ENCODE measurements at places on chromosomes 11 and 22.

DNA sequence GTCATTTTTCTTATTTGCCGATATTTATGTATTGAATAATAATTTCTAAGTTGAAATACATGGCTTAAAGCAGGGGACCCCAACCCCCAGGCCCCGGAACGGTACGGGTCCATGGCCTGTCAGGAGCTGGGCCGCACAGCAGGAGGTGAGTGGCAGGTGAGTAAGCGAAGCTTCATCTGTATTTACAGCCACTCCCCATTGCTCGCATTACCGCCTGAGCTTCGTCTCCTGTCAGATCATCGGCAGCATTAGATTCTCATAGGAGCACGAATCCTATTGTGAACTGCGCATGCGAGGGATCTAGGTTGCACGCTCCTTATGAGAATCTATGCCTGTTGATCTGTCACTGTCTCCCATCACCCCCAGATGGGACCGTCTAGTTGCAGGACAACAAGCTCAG lies 4.5 kb downstream of the ZMAT5 start:
- DNase-seq = no peak

- DNase-seq = no peak
These were observed 309.0 kb downstream of the BLID start for GRCh38 chr11:121807051-121807450.

DNA sequence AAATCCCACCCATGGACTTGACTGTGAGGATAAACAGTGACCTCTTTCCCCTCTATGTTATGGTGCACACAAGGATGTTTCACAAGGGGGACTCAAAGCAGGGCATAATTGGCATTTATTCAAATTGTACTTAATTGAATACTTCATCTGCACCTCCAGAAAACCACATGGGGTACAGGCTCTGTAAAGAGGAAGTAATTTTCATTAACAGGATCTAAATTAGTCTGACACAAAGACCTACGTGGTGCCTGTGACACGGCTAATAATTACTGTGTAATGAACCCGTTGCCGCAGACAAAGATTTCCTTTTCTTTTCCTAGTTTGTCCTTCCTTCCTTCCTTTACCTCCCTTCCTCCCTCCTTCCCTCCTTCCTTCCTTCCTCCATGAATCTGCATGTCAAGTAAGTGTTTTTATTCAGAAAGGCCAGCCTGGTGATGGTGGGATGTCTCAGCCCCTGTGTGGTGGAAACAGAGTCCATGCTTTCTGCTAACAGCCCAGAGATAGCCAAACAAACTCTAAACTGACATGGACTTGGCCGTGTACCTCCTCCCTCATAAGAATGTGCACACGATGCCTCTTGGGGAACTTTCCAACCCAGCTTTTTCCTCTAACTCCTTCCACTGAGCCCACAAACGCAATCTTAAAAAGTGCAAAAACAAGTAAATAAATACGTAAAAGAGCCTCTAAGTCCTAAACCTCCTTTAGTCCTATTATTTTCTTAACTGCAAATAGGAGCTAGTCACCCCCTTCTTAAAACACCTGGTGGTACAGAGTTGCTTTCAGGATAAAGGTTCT lies 118.8 kb downstream of the INSC start:
- no peak for DNase-seq

- no peak for DNase-seq
These were observed 78.7 kb downstream of the PHF21B start for GRCh38 chr22:44931077-44931540.

DNA sequence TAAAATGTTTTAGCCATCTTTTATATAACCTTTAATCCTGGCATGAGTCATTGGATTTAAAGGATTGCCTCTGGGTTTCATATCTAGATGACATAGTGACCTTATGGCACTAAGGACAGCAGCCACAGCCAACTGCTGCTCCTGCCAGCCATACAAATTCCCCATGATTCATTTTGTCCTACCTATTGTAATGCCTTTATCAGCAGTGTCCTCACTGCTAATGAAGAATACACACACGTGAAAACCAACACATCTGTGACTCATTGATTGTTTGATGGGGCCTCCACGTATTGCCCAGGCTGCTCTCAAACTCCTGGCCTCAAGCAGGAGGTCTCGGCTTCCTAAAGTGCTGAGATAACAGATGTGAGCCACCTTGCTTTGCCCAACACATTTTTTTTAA lies 1.8 kb downstream of the LDHAL6A start:
- no peak for DNase-seq

DNA sequence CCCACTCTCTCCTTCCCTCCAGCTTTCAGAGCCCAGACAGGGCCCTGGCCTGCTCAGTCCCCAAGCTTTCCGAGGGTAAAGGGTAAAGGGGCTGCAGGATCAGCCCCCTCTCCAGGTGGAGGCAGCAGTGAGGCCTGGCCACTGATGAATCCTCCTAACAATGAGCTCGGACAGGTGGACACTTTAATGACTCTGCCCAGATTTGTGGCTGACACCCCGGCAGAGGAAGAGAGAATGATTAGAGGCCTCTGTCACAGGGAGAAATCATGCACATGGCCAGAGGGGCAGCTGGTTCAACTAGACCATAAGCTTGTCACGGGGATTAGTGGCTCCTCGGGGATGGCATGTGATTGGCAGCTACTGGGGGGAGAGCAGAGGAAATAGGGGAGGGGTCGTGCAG lies 587.5 kb upstream of the B3GAT1 start:
- DNase-seq = no peak

- DNase-seq = no peak
These were observed 23.1 kb upstream of the ATXN10 start for GRCh38 chr22:45648301-45649117.

GRCh38 chr11:81725701-81726100 lies 1008.0 kb downstream of the FAM181B start:
- no peak for DNase-seq

GRCh38 chr11:105333153-105333552 lies 193.6 kb upstream of the CARD18 start:
- no peak for DNase-seq

GRCh38 chr22:39313258-39314001 lies 6.0 kb downstream of the RPL3 start:
- DNase-seq = no peak

DNA sequence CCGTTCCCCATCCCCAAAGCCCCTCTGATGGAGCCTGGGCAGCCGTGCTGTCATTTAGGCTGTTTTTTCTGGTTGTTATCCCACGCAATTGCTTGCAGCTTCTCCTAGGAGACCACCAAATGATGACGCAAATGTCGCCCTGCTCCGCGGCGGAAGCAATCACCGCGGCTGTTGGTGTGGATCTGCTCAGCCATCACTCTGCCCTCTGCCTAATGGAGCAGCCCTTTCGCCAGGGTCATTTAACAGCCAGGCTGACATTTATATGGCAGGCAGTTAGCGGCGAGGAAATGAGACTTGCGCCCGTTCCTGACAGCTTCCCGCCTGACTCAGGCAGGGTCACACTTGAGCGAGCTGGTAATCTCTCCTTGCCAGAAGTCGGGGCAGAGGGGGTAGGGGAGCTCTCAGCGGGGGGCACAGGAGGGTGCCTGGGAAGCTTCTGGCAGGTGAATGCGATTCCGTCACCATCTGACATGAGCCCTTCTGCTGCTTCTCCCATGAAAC lies 97.9 kb upstream of the RTL6 start:
- DNase-seq = peak; percentile 62

DNA sequence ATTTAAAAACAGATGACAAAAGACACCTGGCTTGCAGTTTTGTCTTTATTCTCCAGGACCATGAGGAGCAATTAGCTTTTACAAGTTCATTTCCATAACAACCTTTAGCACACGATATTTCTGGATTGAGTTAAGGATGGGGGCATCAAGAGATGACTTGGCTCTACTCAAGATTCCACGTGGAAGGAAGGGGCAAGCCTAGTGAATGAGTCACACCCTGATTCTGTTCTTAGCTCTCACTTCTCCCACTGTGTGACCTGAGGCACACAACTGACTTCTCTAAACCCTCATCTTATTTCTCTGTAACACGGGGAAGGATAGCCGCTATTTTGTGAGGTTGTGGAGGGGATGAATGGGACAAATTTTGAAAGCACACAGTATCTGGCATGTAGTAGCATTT lies 185.5 kb downstream of the KIRREL3 start:
- no peak for DNase-seq

- DNase-seq = no peak
These were observed 199.6 kb upstream of the ZBED5 start for GRCh38 chr11:11057472-11057854.

DNA sequence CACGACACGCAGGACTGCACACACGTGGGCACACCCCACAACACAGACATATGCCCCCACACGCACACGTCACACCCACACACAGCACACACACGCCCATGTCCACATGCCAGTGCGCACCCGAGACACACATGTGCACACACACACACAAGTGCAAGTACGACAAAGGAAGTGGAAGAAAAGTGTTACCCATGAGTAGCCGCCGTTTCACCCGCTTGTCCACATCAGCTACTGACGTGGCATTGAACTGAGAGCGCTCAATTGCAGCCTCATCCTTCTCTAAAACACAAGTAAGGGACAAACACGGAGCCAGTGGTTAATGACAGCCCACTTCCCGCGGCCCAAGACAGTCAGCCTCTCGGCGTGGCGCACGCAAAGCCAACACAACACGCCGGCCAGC lies 68.4 kb upstream of the TTLL12 start:
- DNase-seq = no peak

- DNase-seq = no peak
These were observed 32.5 kb upstream of the SLC35C1 start for GRCh38 chr11:45772449-45772774.

DNA sequence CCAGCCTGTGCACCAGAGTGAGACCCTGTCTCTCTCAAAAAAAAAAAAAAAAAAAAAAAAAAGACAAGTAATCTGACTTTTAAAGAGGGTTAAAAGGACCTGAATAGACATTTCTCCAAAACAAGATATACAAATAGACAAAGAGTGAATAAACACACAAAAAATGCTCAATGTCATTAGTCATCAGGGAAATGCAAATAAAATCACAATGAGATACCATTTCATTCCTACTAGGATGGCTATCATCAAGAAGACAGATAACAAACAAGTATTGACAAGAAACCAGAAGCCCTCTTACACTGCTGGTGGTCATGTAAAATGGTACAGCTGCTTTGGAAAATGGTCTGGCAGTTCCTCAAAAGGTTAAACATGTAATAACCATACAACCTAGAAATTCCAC lies 4.1 kb downstream of the RIC3 start:
- DNase-seq = no peak

DNA sequence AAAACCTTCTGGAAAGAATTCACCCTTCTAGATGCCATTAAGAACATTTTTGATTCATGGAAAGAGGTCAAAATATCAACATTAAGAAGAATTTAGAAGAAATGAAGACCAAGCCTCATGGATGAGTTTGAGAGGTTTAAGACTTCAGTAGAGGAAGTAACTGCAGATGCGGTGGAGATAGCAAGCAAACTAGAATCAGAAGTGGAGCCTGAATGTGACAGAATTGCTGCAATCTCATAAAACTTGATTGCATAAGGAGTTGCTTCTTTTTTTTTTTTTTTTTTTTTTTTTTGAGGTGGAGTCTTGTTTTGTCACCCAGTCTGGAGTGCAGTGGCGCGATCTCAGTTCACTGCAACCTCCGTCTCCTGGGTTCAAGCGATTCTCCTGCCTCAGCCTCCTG lies 51.6 kb downstream of the MS4A13 start:
- no peak for DNase-seq

GRCh38 chr11:2449548-2450320 lies 4.9 kb downstream of the KCNQ1 start:
- DNase-seq = no peak

DNA sequence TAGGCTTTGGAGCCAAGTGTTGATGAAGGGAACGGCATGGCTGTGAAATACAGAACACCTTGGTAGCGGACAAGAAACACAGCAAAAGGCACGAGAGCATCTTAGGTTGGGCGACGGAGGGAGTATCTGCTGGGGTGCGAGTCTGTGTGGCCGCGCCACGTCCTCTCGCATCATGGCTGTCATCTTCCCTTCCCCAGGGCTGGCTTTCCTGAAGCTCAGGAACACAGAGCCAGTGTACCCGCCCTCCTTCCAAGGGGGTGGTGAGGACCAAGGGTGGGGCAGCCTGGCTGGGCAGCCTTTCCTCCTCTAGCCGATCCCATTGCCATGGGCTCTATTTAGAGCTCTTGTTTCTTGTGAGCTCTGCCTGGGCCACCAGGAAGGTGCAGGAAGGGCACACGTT lies 154.4 kb downstream of the FEZ1 start:
- DNase-seq = no peak

DNA sequence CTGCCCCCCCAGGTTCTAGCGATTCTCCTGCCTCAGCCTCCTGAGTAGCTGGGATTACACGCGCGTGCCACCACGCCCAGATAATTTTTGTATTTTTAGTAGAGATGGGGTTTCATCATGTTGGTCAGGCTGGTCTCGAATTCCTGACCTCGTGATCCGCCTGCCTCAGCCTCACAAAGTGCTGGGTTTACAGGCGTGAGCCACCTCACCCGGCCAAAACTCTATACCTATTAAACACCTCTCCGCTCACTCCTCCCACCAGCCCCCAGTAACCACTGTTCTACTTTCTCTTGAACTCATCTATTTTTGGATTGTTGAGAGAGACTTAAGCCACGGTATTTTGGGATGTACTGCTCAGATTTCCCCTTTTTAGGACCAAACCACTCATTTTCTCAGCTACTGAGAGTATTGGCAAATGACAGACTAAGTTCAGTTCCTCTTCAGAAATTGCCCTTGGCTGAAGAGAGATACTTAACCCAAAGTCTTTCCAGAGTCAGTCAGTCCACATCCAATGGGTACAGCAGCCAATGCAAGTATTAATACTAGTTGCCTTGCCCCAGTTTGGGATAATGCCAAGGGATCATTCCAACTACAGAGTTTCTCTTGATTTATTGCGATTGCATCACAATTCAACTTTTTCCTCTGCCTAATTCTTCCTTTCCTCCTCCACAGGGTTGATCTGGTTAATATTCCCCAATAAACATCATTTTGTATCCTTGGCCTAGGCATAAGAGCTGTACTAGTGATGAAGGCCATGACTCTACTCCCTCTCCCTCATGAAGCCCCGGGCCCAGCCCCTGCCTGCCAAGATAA lies 36.8 kb upstream of the CSTF3 start:
- DNase-seq = no peak

DNA sequence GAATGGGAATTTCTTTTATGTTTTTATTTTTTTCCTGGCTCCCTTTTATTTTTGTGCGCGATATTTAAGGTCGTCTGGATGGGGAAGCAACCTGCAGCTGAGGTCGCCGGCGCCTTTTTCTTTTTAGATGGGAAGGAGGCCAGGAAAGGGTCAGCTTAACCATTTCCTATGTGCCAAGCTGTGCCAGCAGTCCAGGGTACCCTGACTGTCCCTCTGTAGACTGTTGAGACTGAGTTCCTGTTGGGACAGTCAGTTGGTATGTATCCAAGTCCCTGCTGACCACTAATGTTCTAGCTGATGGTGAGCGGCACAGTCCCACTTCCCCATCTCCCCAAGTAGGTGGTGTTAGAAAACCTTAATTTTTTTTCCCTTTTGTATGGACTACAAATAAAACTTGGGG lies 10.5 kb downstream of the RBM14 start:
- DNase-seq = no peak

- DNase-seq = no peak
These were observed 1.4 kb upstream of the OR52M1 start for GRCh38 chr11:4543561-4543960.

- peak; percentile 53 for DNase-seq
These were observed at the start of gene SCUBE1 for GRCh38 chr22:43343262-43343669. SCUBE1 (minus strand) TSS chr22:43343372; CDS start chr22:43343261, 111 bp downstream.

Measured in NCI-H1105 treated with DMSO at 0.1 percent for 48 hours (cell line).